KBM-7 (cell line): ENCODE measurements at places on chromosomes 1 and 21.

DNA sequence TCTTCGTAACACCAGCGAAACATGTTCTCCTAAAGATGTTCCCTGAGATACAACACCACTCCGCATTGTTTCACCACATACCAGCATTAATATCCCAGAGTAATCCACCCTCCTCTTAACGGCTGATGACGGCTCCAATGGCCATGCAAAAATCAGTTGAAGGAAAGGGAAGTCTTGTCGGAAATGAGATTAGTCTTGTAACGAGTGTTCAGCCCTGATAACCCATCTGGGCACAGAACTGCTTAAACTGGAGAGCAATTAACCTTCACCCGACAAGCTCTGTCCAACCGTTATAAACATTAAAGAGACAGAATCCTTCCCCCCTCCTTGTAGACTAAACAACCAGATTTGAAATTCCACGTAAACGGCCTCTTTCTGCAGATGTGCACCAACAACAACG is 21.9 kb downstream of the ERG start:
- DNase-seq = peak; percentile 99

DNA sequence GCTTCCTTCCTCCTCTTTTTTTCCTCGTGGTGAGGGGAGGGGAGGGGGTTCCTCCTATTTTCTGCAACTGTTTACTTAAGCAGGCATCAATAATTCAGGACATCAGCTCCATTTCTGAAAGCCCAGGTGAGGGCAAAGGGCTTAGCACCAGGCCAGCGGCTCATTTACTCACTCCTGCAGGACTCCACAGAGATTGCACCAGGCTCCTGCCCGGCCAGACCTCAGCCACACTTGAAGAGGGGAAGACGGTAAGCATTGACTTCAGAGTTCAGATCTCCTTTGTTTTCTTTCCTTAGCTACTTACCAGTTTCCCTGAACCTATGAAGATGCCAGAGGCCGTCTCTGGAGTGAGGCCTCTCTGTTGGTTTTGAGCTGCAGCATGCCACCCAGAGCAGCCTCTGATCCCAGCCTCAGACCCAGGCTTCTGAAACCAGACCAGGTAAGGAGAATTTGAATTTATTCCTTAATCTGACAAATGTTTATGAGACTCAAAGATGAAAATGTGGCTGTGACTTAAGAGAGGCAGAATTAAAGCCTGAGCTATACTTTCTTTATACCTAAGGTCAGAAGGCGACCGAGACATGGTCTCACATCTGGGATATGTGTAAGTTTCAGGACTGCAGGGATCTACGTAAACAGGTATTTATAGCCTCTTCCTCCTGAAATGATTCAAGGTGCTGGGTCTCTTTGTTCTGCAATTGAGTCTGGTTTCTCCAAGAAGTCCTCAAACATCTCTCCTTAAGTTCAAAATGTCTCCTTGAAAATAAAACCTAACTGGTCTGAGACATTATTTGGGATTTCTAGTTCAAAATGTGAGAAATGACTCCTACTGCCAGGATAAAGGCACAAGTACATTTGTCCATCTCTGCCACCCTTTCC is 272.5 kb upstream of the RUNX1 start:
- no peak for DNase-seq

DNA sequence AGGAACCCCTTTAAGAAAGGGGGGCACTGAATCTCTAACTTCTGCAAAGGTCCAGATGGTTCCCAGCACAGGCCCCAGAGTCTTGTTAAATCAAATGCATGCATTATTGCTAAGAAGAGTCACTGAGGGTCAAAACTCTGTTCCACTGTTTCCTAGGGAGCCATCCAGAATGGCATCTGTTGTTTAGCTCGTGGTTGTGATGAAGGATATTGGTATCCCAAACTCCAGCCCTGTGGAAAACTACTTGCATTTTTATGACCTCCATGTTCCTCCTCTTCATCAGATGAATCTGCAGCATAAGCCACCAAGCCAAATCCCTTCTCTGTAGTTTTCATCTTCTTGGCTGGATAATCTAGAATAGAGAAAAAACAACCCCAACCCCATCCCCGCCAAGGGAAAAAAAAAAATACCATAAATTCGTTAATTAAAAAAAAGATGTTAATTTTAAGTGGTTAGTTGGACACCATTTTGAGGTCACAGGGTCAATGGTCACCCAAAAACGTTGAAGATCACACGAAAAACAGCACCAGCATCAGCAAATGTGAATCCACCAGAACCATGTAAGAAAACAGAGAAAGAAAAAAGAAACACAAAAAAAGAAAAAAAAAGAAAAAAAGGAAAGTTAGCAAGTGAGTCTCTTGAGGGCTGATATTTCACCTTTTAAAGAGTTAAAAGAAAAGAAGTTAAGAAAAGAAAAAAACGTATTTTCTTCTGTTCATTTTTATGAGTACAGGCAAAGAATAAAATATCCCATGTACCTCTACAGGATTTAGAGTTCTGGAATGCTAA is 3.0 kb upstream of the RIT1 start:
- no peak for DNase-seq

DNA sequence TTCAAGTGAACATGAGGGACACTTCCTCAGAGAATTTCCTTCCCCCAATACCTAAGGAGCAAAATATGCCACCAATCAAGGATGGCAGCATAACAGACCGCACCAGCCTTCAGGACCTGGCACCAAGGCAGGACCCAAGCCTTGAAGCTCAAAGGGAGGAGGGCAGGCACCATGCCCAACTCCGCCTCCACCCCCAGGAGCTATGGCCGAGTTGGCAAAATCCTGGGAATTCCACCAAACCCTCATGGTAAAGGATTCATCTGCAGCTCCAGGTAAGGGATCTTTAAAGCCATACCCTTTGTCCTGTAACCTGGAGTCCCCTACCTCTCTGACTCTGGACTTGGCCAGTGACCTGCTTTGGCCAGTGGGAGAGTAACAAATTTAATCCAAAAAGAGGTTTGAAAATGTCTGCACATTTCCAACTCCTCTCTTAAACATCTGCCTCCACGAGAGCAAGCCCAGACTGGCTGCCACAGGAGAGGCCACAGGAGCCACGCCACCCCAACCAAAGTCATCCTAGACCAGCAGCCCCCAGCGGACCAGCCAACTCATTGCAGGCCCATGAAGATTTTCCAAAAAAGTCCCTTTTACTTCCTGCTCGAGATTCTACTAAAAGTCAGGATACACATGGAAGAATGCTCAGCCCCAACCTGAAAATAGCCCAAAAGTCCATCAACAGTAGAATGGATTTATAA is 41.9 kb downstream of the NPHP4 start:
- DNase-seq = no peak

DNA sequence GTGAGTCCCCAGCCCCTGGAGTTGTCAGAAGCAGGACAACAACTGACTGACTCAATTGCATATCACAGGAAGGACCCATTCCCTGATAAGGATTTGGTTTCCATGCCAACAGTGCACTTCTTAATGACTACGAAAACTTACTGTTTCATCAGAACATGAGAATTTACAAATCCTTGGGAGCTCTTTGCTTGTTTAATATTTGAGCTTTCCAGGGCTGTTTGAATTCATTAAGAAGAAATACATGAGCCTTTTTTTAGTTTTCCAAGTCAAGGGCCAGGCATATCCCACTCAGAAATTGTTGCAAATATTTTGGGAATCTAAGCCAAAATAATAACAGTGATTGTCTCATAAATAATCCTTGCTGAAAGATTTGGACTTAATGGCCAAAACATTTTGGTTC is 27.2 kb upstream of the COL24A1 start:
- no peak for DNase-seq

- DNase-seq = no peak
These were observed 13.4 kb downstream of the S1PR1 start for GRCh38 chr1:101250222-101250621.

GRCh38 chr21:44797775-44798174 is 3.8 kb downstream of the UBE2G2 start:
- no peak for DNase-seq

GRCh38 chr1:107480548-107481415 is 339.9 kb downstream of the NTNG1 start:
- DNase-seq = no peak

- no peak for DNase-seq
These were observed 4.3 kb upstream of the OR2C3 start for GRCh38 chr1:247540581-247540980.

GRCh38 chr1:50700621-50701020 is 259.4 kb downstream of the FAF1 start:
- no peak for DNase-seq
